ENCODE measurements at places on chromosomes 13 and 19.

- no peak for DNase-seq
Measured at GRCh38 chr19:35377656-35378055, 6.8 kb downstream of the GPR42 start.

DNA sequence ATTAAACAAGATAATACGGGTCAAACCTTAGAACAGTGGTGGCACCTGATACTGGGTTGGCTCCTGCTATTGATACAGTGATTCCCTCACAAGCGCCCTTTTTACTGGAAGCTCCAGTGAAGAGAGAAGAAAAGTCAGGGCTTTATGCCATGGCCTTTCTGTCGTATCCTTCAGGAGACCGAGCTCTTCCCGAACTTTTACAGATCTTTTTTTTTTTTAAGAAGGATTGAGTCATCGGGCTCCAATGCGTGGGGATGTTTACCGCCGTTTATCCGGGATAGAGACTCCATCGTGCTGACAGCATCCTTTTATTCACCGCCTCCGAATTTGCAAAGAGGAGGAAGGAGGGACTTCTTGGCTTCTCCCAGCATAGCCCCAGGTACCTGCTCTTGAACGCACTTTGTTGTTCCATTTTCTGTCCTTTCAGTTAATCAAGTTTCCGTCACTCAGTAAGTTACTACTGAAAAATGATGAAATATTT lies 574 bp downstream of the ZNF227 start:
- DNase-seq = peak; percentile 65

DNA sequence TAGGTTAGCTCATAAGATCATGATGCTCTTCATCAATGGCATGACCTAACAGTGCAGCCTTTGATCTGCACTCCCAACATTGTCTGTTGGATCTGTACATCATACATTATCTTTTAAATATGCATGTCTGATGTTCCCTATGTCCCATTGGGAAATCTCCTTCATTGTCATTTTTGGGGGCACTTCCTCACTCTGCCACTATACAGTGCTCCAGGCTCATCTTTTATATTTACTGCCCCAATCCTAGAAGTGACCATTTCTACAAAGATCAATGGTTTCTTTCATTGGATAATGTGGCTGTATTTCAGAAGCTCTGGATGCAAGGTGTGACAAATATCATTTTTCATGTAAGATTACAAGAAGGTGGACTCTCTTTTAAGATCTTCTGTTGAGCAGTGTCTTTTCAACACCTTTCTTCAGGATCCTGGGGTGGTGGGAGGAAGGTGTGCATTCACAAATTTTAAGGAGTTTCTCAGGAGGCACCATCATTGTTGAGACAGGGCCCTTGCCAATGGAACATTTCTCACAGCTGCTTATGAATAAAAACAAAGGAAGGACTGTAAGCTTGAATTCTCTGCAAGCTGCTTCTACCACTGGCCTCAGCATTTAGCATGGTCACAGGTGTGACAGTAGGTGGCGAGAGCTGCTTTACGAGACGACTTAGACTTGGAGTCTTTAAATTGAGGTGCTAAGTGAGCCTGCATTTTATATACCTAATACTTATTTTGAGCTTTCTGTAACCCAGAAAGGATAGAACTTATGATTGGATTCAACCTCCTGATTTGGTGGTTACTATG lies 403.0 kb downstream of the LMO7 start:
- no peak for DNase-seq

GRCh38 chr13:75495938-75496337 lies 14.0 kb upstream of the TBC1D4 start:
- DNase-seq = peak; percentile 75

DNA sequence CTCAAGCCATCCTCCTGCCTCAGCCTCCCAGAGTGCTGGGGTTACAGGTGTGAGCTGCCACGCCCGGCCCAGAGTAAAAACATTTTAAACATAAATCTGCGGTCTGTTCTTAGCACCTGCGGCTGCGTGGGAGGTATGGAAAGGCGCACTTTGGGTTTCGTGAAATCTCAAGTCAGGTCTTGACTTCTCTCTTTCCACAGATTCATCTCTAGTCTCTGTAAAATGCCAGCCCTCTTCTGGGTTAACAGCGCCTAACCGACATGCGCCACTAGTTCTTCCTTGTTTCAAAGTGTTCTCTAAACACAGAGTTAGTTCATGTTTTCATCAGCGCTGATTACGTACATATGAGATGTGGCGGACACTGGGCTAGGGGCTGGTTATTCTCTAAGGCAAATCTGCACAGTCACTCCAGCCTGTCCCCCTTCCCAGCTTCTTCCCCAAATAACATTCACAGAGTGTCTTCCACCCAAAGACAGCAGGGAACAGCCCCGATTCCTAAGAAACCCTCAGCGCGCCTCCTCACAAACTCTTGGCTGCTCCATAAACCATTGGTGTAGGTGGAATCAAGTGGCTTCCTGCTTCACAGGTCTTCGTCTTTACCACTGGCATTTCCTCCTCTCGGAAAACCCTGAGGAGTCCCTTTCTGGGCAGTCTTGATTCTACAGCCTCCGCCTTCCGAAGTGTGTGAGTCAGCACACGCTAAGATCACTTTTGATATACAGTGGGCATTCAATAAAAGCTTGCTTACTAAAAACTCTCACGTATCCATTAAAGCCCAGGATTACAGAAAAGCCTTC lies 1.4 kb downstream of the PARP4 start:
- DNase-seq = peak; percentile 80

- DNase-seq = no peak
Measured at GRCh38 chr19:32458500-32459123, 53.0 kb downstream of the DPY19L3 start.

DNA sequence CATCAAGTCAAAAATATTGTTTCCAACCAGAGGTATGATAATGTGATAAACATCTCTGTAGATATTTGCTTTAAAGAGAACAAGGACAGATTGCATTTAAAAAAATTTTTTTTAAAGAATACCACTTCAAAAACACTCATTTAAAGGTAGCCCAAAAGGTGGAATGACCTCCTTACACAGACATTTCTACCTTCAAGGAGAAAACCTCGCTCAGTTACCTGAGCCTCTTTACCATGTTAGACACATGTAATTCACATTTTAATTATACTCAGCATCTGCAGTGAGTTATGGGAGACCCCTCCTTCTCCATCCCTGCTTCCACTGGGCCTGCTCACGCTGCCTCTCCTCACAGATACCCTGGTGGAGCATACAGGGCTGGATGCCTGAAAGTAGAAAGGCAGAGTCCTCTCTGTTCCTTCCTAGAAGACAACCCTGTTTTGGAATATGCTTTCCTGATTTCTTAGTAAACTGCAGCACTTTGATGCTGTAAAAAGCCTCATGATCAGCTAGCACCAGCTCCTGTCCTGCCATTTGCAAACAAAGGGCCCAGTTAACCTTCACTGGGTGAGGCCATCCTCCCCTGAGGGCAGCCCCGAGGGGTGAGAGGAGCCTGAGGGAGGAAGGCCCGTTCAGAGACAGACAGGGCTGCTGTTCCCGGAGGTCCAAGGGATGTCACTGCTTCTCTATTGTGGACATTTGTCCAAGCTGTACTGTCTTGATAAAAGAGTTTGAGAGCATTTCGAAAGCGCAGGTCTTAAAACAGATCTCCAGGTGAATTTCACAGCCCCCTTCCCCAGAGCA lies 117.8 kb downstream of the IRS2 start:
- no peak for DNase-seq

DNA sequence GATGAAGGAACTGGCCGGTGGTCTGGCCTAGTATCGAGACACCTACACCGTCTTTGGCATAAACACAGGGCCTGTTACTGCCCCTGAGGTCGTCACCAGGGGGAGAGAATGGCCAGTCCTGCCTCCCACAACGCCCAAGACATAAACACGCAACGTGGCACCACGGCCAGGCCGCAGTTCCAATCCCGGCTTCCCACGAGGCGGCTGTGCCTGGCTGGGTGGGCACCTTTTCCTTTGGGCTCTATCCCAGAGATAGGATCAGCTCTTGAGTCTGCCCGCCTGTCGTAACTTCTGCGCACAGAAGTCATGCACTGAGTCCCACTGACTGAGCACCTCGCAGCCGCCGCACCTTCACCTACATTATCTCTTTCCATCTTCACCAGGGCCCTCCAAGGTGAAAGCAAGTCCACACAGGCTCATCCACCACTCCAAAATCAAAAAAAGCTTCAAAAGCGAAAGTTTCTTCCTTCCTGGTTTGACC lies 1.1 kb downstream of the MIER2 start:
- peak; percentile 27 for DNase-seq

DNA sequence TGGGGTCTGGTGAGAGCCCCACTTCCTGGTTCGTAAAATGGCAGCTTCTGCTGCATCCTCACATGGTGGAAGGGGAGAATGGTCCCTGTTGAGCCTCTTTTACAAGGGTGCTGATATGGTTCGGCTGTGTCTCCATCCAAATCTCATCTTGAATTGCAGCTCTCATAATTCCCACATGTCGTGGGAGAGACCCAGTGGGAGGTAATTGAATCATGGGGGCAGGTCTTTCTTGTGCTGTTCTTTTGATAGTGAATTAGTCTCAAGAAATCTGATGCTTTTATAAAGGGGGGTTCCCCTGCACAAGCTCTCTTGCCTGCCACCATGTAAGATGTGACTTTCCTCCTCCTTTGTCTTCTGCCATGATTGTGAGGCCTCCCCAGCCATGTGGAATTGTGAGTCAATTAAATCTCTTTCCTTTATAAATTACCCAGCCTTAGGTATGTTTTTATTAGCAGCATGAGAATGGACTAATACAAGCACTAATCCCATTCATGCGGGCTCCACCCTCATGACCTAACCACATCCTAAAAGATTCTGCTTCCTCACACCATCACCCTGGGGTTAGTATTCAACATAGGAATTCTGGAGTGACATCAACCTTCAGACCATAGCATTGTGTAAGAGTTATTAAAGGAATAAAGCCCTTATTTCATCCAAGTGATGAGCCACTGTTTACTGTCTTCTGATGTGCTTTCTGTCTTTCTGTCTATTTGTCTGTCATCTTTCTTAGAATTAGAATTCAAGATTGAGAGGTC lies 159.0 kb upstream of the IRS2 start:
- DNase-seq = peak; percentile 93
